Omental fat pad (tissue), 4 donors: ENCODE measurements at places on chromosomes 12 and 14.

GRCh38 chr12:119373001-119373400 is 38.5 kb downstream of the CCDC60 start:
- DNase-seq, result no peak

DNA sequence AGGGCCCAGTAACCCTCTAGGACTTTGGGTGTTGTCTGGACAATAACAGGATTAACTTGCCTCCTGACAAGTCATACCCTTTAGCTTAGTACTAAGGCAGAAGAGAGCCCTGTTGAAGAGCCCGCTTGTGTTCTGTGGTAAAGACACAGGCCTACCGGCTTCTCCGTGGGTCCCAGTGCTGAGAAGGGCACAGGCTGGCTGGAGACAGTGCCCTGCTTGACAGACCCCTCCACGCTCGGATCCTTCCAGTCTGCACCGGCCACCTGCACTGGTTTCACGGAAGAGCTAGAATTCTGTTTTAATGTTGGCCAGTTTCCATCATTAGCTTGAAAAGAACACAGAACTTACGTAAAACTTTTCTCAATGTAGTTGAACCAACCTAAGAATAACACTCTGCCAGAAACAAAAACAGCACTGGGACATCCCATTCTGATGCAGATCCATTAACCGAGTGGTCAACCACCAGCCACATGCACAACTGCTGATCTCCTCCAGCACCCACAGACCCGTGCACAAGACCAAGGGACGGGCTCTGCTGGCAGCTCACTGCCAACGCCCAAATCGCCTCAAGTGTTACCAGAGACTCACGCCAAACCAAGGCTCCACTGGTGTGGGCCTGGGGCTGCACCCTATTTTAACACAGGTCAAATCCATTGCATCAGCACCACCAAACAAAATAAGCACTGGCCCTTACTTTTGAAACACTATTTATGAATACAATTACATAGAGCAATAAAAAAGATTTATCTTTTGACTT is 27.1 kb downstream of the ZFYVE21 start:
- no peak for DNase-seq

GRCh38 chr14:100725587-100726387 is 905 bp upstream of the DLK1 start:
- no peak for DNase-seq

GRCh38 chr12:122062832-122063693 is 15.5 kb upstream of the MLXIP start:
- DNase-seq, result no peak

DNA sequence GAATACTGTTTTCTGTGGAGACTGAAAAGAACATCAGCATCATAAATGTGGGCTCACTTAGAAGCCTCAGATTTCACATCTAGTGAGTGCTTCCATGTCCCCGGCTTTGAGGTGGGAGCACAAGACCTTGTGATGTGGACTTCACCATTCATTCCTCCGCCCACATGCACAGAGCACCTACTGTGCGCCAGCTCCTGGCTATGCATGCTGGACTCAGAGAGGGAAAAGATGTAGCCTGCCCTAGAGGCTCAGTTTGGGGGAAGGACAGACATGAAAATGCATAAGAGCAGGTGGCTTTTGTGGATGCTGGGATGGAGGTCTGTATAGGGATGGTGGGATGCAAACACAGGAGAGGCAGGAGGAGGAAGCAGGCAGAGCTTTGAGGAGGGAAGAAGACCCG is 65.0 kb downstream of the SERPINA3 start:
- DNase-seq, result no peak

DNA sequence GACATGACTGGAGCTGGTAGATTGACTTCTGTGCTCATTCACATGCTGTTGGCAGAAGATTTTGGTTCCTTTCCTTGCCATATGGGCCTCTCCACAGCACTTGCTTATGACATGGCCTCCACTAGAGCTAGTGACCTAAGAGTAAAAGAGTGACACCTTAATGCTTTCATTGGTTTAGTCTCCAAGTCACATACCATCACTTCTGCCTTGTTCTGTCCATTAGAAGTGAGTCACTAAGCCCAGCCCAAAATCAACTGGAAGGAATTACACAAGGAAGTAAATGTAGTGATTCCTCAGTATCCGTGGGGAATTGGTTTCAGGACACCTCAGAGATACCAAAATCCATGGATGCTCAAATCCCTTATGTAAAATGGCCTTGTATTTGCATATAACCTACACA is 81.3 kb downstream of the PPHLN1 start:
- DNase-seq, result no peak

- DNase-seq, result no peak
Measured at GRCh38 chr12:78600541-78600940, 264.0 kb upstream of the SYT1 start.

DNA sequence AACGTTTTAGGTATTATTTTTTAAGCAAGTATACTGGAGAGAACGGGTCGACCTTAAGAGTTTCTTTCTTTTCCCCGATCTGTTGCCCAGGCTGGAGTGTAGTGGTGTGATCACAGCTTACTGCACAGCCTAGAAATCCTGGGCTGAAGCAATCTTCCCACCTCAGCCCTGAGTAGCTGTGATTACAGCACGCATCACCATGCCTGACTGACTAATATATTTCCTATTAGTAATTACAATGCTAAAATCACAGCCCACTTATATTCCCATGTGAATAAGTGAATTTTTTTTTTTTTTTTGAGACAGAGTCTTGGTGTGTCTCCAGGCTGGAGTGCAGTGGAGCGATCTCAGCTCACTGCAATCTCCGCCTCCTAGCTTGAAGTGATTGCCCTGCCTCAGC is 50.4 kb downstream of the DICER1 start:
- no peak for DNase-seq

DNA sequence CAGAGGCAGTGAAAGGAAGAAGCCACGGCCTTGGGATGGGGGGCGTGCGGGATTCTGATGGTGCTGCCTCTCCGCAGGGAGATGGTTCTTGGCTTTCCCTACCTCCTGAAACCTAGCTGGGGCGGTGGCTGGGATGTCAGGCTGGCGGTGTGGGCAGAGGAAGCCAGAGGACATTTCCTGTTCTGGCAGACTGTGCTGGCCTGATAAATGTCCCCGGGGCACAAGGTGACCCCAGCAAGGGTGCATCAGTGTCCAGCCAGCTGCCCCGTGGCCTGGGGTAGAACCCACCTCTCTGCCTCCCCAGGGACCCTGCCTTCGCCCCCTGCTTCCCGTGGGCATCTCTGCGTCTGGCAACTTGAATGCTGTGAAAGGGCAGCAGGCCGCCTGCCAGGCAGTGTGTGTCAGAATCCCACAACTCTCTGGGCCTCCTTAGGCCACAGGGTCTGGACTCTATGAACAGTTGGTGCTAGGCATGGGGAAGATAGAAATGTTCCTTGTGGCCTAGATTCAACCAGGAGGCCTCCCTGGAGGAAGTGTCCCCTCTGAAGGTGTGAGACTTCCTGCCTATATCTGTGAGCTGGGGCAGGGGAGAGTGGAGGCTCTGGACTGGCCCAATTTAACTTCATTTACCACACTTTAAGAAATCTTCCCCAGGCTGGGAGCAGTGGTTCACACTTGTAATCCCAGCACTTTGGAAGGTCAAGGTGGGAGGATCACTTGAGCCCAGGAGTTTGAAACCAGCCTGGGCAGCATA is 4.9 kb downstream of the SH2B3 start:
- DNase-seq, result no peak

GRCh38 chr12:117171499-117172162 is 18.6 kb downstream of the FBXO21 start:
- no peak for DNase-seq

- no peak for DNase-seq
Measured at GRCh38 chr12:68447797-68448260, 115.7 kb upstream of the MDM1 start.

- DNase-seq, result no peak
Measured at GRCh38 chr12:19757317-19757877, 318.1 kb downstream of the AEBP2 start.

GRCh38 chr12:31582155-31582554 is 8.8 kb downstream of the DENND5B start:
- DNase-seq, result no peak

DNA sequence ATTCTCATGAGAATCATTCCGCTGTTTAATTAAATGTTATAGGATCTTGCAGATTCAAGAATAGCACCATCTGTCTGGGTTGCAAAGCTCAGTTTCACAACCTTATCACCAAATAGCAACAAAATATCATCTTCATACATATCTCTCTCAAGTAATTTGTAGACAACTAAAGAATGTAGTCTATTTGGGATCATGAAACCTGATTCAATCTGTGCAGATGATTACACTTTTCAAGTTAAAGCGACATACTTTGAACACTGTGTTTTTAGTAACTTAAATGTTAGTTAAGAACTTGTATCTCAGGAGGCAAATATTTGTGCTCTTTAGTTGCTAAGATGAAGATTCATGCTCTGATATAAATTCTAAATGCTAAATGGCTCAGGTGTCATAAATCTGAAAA is 14.8 kb downstream of the MED13L start:
- no peak for DNase-seq

GRCh38 chr12:115413626-115414025 is 729.7 kb upstream of the TBX3 start:
- no peak for DNase-seq

DNA sequence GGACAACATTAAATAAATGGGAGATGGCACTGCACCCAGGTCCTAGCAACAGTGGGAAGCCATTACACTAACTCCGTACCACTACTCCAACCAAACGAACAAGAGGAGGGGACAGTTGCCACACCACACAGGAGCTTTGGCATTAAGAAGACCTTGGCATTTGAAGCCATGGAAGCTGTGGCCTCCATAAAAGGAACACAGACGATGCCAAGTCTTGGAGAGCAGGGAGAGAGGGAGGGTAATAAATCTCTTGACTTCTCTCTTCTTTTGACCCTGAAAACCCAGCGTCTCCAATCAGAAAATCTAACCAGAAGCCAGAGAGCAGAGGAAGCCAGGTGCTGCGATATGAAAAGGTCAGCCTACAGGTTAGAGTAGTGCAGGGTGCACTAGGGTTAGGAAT is 338.8 kb upstream of the TMEM132C start:
- DNase-seq, result no peak

- no peak for DNase-seq
Measured at GRCh38 chr14:99679543-99679942, 4.6 kb upstream of the CYP46A1 start.

DNA sequence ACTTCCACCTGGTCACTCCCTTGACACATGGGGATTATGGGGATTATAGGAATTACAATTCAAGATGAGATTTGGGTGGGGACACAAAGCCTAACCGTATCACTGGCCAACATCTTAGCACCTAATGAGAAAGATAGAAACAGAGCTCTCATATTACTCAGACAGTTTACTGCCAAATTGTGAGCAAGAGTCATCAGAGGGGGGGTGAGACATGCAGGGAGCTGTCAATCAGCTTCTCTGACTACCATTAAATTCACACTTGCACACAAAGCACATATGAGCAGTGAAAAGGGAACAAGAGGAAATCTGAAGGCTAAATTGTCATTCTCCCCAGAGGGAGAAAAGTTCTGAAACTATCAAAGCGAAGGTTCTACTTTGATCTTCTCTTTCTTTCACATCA is 78.1 kb upstream of the GRIN2B start:
- DNase-seq, result no peak

DNA sequence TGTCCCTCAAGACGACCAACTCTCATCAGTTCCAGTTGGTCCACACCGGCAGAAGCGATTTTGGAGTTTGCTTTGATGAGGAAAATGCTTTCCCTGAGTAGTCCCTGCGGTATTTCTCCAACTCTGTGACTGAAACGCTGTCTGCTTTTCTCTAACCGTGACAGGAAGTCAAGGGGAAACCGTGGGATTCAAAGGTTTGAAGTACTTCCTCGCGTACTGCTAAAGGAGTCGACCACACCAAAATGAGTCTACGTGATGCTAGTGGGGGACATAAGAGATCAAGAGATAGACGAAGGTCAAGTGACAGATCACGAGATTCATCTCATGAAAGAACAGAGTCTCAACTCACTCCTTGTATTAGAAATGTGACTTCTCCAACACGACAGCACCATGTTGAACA is 28.6 kb downstream of the KRT76 start:
- no peak for DNase-seq

GRCh38 chr12:14960548-14961465 is 594 bp downstream of the ARHGDIB start:
- no peak for DNase-seq

GRCh38 chr14:20417250-20418186 is 4.2 kb upstream of the TEP1 start:
- no peak for DNase-seq

DNA sequence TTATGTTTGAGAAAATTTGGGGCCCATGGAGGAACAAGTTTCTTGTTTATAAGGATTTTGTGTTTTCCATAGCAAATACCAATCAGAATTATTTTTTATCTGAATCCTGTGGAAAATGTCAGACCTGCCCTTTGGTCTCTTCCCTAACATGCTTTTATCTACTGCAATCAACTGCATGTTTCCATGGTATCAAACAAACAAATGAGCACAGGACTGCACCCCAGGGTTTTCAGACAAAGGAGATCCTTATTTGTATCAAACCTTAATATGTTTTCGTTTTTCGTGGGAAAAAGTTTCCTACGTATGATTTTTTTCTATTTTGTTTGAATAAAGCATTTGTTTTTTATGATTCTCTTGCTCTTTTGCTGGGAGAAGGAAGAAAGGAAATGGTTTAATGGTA is 91.1 kb downstream of the GPR135 start:
- no peak for DNase-seq

- DNase-seq, result no peak
Measured at GRCh38 chr12:50589650-50590435, 85.1 kb downstream of the DIP2B start.

- DNase-seq, result no peak
Measured at GRCh38 chr12:14384783-14385638, 19.5 kb downstream of the ATF7IP start.

GRCh38 chr14:32545506-32546210 is 216.6 kb downstream of the AKAP6 start:
- DNase-seq, result no peak

DNA sequence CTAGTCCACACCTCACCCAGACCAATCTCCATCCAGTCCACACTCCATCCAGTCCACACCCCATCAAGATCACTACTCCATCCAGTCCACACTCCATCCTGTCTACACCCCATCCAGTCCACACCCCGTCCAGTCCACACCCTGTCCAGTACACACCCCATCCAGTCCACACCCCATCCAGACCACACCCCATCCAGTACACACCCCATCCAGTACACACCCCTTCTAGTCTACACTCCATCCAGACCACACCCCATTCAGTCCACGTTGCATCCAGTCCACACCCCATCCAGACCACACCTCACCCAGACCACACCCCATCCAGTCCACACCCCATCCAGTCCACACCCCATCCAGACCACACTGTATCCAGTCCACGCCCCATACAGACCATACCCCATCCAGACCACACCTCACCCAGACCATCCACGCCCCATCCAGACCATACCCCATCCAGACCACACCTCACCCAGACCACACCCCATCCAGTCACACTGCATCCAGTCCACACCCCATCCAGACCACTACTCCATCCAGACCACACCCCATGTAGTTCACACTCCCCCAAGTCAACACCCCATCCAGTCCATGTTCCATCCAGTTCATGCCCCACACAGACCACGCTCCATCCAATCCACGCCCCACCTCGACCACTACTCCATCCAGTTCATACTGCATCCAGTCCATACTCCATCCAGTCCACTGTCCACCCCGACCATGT is 116.6 kb upstream of the RTL1 start:
- DNase-seq, result peak; percentile 11
